ENCODE measurements at places on chromosomes 3 and 15. TPM values are rescaled to one million over a fixed set of nuclear protein-coding genes. Genes with fewer than 3 reads are reported as not detected.

NUP210 gene
- 2.8 TPM for total RNA-seq

SEC61A1 gene
- total RNA-seq = 65.8 TPM

CYP8B1 gene
- total RNA-seq = not detected

IQCF2 gene
- not detected for total RNA-seq

BUB1B gene
- total RNA-seq = 0.85 TPM

GOLGA8G gene
- not detected for total RNA-seq

GPR171 gene
- not detected for total RNA-seq

PBRM1 gene
- 52.3 TPM for total RNA-seq

CDHR4 gene
- total RNA-seq = not detected

POLQ gene
- 0.38 TPM for total RNA-seq

ADAMTS17 gene
- 0.99 TPM for total RNA-seq

SKOR1 gene
- total RNA-seq = 0.22 TPM

POPDC2 gene
- 512 TPM for total RNA-seq
